ENCODE measurements at places on chromosomes 5 and 9. TPM values are rescaled to one million over a fixed set of nuclear protein-coding genes. Genes with fewer than 3 reads are reported as not detected.

GRCh38 chr9:87663556-87663955 is 62.4 kb upstream of the CTSL start:
- no peak for DNase-seq

DNA sequence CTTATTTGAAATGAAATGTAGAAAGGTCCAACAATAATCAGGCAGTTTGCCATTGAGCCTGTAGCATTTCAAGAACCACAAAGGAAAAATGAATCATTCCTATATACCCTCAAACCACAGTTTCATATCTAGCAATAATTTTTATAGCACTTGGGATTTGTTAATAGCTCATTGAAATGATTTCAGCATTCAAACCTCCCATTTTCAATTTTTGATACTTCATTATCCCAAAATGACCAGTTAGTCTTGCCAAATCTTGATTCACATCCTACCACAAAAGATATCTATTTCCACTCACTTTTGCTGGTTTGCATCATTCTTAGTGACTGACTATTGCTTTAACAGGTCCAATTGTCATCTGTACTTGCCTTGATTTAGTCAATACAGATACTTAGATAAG is 790.1 kb downstream of the TLE1 start:
- peak; percentile 12 for DNase-seq

- no peak for DNase-seq
Observed at GRCh38 chr5:89954916-89955315, 454.6 kb downstream of the CETN3 start.

DNA sequence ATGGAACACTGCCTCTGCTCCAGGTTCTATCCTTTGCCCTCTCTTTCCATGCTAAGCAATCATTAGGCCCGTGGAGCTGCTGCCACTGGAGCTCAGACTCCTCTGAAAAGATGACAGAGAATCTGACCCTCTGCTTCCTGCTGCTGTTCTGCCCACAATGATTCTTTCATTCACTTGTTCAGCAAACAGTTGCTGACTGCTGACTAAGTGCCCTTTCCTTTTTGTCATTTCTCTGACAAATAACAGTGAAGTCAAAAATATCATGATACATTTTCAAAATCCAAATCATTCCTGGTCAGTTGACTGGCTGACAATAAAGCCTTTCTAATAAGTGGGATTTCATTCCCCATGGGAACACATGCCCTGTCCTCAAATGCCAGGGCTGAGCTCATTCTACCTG is 110.1 kb downstream of the SIL1 start:
- no peak for DNase-seq

- DNase-seq, result no peak
Observed at GRCh38 chr9:117278020-117278419, 136.8 kb downstream of the ASTN2 start.

Gene FBXL7
- 12.8 TPM for total RNA-seq

Gene MEIKIN
- total RNA-seq, result 3.9 TPM

Gene COL5A1
- total RNA-seq, result 435 TPM
